ENCODE measurements at places on chromosomes 12 and 14.

GRCh38 chr12:27399074-27399473 is 47.5 kb upstream of the SMCO2 start:
- DNase-seq = no peak

- no peak for DNase-seq
Measured at GRCh38 chr12:81085832-81086231, 8.0 kb downstream of the ACSS3 start.

- no peak for DNase-seq
Measured at GRCh38 chr12:75888874-75889613, 142.5 kb downstream of the PHLDA1 start.

- no peak for DNase-seq
Measured at GRCh38 chr12:129719416-129719815, 184.4 kb downstream of the TMEM132D start.

GRCh38 chr14:95434121-95434520 is 82.3 kb downstream of the SYNE3 start:
- no peak for DNase-seq

- no peak for DNase-seq
Measured at GRCh38 chr12:2634471-2634870, 160.3 kb upstream of the FKBP4 start.

- no peak for DNase-seq
Measured at GRCh38 chr12:65941388-65941787, 117.1 kb downstream of the HMGA2 start.

Measured in activated CD4-positive, alpha-beta T cell treated with anti-CD3 and anti-CD28 coated beads for 4 hours (primary cell).